ENCODE measurements at places on chromosomes 5 and 9.

- DNase-seq: no peak
These were observed 3.4 kb upstream of the MOCS2 start for GRCh38 chr5:53112909-53113308.

GRCh38 chr9:129930743-129931142, 95.5 kb downstream of the USP20 start:
- no peak for DNase-seq

- peak; percentile 41 for DNase-seq
These were observed 132.4 kb upstream of the EPB41L4A start for GRCh38 chr5:112551419-112552032.

GRCh38 chr9:109247228-109247627, 73.6 kb downstream of the EPB41L4B start:
- no peak for DNase-seq

- no peak for DNase-seq
These were observed 494.2 kb downstream of the ZNF608 start for GRCh38 chr5:124252191-124252638.

DNA sequence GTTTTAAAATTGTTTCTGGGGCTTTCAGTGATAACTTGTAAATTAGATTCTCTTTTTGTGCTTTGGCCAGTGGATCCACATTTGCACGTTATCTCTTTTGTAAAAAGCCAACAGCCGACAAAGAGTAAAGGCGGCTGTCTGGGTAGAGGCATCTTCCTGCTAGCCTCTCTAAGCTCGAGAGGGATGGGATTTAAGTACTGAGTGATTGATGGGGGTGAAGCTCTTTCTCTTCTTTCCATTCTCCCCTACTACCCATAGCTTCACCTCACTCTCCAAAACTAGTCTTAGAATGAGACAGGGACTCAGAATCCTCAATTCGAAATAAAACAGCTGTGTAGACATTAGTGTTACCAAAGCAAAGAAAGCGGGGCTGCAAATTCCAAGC, 3.4 kb downstream of the PBX3 start:
- DNase-seq: no peak

DNA sequence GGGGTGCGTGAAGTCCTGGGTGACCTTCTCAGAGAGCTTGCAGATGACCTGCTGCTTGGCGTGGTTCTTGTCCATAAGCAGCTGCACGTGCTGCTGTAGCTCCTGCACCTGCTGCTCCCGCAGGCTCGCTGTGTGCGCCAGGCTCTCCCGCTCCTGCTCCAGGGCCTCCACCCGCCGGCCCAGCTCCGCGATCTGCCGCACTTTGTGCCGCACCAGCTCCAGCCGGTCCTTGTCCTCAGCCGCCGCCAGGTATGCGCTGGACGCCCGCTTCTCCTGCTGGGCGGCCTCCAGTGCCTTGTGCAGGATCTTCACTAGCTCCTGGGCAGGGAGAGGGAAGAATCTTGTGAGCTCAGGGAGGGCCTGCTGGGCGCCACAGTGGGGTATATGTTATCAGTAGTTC, 28.5 kb upstream of the CORO2A start:
- no peak for DNase-seq

Data from inflammatory macrophage treated with lipopolysaccharide for 1 hour (primary cell).